Caco-2 (cell line): ENCODE measurements at places on chromosomes 2 and 18. TPM values are rescaled to one million over a fixed set of nuclear protein-coding genes. Genes with fewer than 3 reads are reported as not detected.

The CXCR4 gene
- 1.00 and 1.4 TPM in 2 replicates for total RNA-seq

The NETO1 gene
- total RNA-seq: not detected in 2 replicates

The HOXD9 gene
- total RNA-seq: not detected in 2 replicates

DNA sequence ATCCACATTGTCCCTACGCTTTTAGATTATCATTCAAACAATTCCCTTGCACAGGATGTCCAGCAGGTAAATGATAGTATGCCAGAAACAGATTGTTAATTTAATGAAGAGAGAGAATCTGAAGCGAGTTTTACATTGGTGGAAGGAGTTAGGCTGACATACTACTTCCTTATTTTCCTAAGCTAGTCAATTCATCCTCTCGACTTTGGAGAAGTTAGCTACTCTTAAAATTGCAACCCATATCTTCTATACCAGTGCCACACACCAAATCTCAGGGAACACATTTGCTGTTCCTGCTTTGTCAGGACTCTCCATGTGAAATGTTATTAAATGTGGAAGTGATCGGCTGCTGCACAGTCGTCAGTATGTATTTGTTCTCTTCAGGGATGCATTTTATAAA lies 249.2 kb downstream of the NAPG start:
- no peak overlapping the region for H3K27ac ChIP-seq
- DNase-seq: no peak
- H3K27me3 ChIP-seq: no peaks in the 10 kb centered on the region
- no peaks in the 10 kb centered on the region for H3K4me1 ChIP-seq
